AG08396 (cell line): ENCODE measurements at places on chromosomes 5 and 9.

DNA sequence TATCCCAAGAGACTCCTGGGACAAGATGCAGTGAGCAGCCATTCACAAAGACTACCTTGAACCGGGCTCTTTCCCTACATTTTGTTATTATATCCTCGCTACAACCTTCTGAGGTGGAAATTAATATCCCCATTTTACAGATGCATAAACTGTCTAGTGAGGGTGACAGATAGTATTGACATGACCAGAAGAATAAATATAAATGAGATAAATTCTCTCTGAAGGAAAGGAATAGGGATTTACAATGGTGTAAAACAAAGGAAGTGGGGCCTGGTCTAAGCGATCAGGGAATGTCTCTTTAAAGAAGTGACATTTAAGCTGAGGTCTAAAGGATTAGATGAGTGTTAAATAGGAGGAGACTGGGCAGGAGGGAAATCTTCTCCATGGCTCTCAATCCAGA lies 43.5 kb upstream of the KCNMB1 start:
- no peak for DNase-seq

DNA sequence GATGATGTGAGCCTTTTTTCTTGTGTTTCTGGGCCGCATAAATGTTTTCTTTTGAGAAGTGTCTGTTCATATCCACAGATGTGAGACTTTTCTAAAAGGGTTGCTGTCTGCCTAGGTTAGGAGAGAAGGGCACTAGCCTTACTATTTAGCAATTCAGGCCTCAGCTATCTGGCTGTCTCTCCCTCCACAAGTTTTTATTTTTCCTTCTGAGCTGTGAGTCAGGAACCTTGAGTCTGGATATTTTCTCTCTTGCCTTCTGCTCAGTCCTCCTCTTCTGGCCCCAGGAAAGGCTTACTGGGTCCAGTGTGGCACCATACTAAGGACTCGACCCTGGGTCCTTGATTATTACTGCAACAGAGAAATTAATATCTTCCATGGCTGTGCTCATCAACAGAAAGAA lies 187.6 kb downstream of the CSNK1G3 start:
- DNase-seq: no peak

- DNase-seq: no peak
Observed at GRCh38 chr5:6743161-6743560, 29.9 kb downstream of the TENT4A start.

DNA sequence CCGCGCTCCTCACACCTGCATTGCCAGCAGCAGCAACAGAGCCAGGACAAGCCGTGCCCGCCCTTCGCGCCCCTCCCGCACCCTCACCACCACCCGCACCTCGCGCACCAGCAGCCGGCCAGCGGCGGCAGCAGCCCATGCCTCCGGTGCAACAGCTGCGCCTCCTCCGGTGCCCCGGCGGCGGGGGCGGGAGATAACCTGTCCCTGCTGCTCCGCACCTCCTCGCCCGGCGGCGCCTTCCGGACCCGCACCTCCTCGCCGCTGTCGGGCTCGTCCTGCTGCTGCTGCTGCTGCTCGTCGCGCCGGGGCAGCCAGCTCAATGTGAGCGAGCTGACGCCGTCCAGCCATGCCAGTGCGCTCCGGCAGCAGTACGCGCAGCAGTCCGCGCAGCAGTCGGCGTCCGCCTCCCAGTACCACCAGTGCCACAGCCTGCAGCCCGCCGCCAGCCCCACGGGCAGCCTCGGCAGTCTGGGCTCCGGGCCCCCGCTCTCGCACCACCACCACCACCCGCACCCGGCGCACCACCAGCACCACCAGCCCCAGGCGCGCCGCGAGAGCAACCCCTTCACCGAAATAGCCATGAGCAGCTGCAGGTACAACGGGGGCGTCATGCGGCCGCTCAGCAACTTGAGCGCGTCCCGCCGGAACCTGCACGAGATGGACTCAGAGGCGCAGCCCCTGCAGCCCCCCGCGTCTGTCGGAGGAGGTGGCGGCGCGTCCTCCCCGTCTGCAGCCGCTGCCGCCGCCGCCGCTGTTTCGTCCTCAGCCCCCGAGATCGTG lies 517 bp downstream of the KCNN2 start:
- DNase-seq: peak; percentile 39

- peak; percentile 55 for DNase-seq
Observed at GRCh38 chr5:43780586-43780985, 177.6 kb downstream of the NNT start.

DNA sequence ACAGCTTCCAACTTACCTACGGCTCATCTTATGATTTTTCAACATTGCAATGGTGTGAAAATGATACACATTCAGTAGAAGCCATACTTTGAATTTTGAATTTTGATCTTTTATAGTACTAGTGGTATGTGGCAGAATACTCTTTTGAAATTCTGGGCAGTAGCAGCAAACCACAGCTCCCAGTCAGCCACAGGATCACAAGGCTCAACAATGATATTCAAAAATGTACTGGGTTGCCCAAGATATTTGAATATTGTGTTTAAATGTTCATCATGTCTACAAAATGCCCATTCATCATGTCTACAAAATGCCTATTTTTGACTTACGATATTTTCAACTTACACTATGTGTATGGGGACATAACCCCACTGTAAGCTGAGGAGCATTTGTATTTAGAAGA lies 81.3 kb upstream of the PRR16 start:
- DNase-seq: no peak

GRCh38 chr9:117218951-117219350 lies 195.9 kb downstream of the ASTN2 start:
- no peak for DNase-seq

GRCh38 chr9:95497772-95498171 lies 19.0 kb downstream of the PTCH1 start:
- DNase-seq: peak; percentile 58
